Stimulated activated CD8-positive, alpha-beta memory T cell treated with anti-CD3 and anti-CD28 coated beads, Interleukin-15, amount 100 ng/mL, for 1 hour (primary cell): ENCODE measurements at places on chromosomes 7 and 10.

DNA sequence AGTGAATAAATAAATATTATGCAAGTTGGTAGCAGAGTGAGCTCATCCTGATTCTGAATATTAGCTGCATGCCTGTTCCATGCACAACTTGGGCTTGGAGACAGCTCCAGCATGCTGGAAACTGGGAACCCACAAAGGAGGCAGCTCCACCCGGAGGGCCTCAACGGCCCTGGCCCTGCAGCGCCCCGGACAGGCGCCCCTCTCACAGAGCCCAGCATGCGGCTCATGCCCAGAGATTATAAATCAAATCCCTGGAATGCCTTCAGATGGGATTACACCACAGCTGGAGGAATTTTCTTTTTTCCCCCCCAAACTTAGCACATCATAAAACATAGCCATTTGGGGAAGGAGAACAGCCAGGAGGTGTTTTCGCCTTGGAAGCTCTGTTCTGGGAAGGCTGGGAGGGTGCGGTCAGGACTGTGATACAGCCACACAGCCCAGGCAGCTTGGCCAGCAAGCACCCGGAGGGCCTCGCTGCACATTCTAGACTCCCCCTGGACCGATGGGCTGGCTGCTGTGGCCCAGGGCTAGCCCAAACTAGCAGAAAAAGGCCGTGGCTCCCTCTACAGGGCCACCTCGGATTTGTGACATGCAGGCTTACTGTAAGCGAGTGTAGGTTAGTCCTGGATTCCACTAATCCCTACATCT is 102.4 kb downstream of the PTPN20 start:
- DNase-seq, result no peak

- DNase-seq, result no peak
Measured at GRCh38 chr10:95814011-95814727, 58.2 kb downstream of the ENTPD1 start.

DNA sequence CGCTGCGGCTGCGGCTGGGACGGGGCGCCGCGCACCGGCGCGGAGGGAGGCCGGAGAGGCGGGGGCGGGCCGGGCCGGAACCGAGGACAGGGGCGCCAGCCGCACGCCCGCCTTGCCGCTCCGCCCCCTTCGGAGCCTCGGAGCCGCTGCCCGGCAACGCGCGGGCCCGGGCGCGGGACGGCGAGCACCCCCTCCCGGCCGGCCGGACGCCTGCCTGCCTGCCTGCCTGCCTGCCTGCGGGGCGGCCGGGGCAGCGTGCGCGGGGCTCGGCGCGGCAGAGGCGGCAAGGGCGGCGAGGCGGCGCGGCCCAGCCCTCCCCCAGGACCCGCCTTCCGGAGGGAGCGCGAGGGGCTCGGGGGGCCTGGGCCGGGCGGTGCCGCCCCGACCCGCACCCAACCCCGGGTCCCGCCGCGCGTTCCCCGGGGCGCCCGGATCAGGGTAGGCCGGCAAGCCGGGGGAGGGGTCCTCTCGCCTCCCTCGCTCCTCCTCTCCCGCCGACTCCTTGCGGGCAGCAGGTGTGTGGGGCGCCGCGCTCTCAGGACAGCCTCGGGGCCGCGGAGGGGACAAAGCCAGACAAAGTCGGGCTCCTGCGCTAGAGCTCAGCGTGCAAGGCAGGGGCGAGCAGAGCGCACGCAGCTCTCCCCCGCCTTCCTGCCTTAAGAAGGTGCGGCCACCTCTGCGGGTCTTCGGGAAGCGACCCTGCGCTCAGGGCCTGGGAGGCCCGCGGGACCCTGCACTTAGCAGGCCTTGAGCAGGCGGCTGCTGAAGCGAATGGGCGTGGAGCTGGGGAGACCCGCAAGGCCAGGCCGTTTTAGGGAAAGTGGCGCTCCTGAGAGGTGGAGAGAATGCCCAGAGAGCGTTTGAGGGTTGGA is at the start of gene KIAA1549:
KIAA1549 (minus strand) TSS at position 58 of the 872 bp plus-strand sequence. CDS start 120 bp downstream, outside the sequence.
- DNase-seq, result peak; percentile 3

- DNase-seq, result no peak
Measured at GRCh38 chr7:29360633-29361625, 166.4 kb downstream of the CHN2 start.

- DNase-seq, result no peak
Measured at GRCh38 chr10:87092861-87093631, 1.6 kb downstream of the GLUD1 start.

GRCh38 chr7:137834552-137834951 is 12.2 kb downstream of the DGKI start:
- no peak for DNase-seq

DNA sequence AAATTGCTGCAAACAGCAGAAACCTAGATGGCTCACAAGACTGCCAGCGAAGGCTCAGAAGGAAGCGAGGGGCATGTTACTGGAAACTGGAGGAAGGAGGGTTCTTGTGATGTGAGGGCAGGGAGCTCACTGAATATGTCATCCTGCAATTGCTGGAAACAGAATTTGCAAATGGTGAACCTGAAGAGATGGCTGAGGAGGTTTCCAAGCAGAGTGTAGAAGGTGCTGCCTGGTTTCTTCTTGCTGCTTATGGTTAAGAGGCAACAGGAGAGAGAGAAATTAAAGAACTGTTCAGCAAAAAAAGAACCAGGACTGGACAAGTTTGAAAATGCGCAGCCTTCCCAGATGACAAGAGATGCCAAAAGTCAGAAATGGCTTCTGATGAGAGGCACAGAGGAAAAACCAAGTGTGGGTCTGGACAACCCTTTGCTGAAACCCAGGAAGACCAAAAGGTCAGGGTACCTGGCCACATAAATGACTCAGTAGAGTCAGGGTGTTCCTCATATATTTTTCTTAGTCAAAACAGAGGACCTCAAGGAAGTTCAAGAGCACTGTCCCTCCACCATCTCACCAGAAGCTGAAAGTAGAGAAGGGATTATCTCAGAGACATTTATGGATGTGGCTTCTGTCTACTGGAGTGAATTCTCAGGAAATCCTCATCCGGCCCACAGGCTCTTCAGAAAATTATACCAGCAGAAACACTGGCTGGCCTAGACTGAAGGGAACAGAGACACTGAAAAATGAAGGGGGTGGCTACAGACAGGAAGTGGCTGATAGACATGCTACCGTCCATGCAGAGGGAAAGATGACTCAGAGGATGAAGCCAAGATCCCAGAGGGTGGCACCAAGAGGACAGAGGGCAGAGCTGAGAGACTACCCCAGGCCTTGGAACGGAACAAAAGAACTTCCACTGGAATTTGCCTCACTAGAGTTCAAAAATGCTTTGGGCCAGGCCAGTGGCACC is 10.1 kb downstream of the PAPOLB start:
- DNase-seq, result no peak

DNA sequence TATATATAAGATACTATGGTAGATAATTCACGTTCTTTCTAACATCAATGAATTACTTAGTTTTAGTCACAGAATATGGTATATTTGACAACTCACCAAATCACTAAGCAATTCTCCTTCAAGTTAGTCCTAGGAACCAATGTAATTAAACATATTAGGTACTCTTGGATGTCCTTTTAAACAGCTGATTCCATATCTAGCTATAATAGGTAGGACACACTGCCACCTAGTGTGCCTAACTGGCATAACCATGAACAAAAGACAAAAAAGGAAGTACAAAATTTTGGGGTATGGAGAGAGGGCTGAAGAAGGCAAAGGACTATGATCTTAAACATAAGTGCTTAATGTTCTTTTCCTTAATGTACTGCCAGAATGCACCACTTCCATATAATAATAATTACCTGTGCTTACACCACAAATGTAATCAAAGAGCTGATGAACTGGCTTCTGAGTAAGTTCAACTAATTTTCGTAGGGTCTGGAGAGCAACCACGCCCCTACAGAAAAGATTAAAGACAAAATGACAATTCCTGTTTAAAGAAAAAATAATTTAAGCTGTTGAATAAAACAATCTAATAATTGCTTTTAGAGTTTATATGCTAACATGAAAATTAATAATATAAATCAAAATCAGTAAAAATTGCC is 28.7 kb downstream of the PNPLA8 start:
- DNase-seq, result peak; percentile 25

GRCh38 chr10:49611816-49612512 is 1.9 kb downstream of the SLC18A3 start:
- DNase-seq, result no peak
